ENCODE measurements at places on chromosomes 5 and 9.

GRCh38 chr5:134236318-134236717 lies 10.4 kb upstream of the PPP2CA start:
- DNase-seq: no peak

DNA sequence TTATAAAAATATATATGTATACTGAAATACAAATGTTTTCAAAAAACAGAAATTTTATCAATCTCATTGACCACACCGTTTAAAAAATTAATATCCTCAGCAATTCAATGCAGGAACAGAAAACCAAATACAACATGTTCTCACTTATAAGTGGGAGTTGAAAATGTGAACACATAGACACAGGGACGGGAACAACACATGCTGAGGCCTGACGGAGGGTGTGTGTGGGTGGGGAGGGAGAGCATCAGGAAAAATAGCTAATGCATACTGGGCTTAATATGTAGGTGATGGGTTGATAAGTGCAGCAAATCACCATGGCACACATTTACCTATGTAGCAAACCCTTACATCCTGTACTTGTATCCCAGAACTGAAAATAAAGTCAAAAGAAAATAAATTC lies 409.5 kb downstream of the MLLT3 start:
- DNase-seq: no peak

- DNase-seq: no peak
Observed at GRCh38 chr5:154626876-154627557, 128.2 kb upstream of the LARP1 start.

- DNase-seq: no peak
Observed at GRCh38 chr5:78549043-78549442, 99.5 kb downstream of the LHFPL2 start.

- DNase-seq: no peak
Observed at GRCh38 chr5:128199104-128199503, 115.5 kb downstream of the SLC12A2 start.

GRCh38 chr5:84131372-84131771 lies 253.3 kb downstream of the EDIL3 start:
- no peak for DNase-seq

- DNase-seq: no peak
Observed at GRCh38 chr5:58505502-58505901, 14.3 kb downstream of the GAPT start.

DNA sequence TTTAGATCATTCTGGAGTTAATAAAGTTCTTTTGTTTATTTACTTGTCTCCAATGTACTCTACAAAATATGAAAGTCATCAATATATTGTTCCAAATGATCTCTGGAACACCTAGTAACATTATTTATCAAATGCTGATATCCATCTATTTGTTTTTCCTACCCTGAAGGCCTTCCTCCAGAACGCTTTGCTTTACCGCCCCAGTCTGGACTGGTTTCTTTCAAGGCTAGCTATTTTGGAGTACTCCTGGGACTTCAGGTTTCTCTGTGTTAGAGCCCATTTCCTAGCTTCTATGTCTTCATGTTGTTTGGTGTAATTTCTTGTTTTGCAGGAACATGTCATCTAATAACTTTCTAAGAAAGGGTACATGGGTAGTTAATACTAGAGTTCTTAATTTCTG lies 9.6 kb downstream of the HCN1 start:
- no peak for DNase-seq

GRCh38 chr9:110188991-110189390 lies 19.0 kb downstream of the C9orf152 start:
- no peak for DNase-seq

- DNase-seq: no peak
Observed at GRCh38 chr9:95277509-95277908, 40.0 kb downstream of the FANCC start.

DNA sequence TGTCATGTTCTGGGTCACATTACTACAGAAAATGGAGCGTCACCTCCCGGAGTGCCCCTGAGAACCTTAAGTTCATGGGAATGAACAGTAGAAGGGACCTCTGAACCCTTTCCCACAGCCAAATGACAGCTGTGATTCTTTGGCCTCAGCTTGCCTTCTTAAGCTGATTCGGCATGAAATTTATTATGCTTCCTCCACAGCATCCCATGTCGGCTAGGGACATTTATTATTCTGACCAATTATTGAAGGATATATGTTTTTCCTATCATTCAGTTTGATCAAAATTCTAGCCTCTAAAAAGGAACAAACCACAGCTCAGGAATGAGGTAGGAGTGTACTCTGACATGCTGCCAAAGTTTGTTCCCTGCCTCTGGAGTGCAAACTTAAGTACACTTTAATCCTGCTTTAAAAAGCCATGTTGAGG lies 440.6 kb downstream of the CETN3 start:
- peak; percentile 49 for DNase-seq
